ENCODE measurements at places on chromosomes 4 and X.
A peak's percentile ranks its signal among the peaks of the same experiment; 100 is the strongest.

DNA sequence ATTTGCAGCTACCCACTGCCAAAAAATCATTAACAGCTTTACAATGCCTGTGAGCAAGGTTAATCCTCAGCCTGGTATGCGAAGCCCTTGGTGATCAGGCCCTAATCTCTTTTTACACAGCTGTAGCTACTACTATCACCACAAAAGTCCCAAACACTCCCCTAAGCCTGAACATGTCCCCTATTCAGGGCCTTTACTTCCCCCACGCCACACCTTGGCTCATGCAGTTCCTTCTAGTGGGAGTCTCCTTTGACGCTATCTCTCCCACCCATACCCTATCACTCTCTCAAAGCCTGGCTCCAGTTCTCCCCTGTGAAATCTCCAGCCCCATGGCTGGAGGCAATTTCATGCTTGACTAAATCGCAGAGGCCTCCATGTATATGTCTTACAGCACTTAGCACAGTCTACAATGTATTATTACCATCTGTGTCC lies 90.6 kb upstream of the CBR4 start:
- DNase-seq = no peak

DNA sequence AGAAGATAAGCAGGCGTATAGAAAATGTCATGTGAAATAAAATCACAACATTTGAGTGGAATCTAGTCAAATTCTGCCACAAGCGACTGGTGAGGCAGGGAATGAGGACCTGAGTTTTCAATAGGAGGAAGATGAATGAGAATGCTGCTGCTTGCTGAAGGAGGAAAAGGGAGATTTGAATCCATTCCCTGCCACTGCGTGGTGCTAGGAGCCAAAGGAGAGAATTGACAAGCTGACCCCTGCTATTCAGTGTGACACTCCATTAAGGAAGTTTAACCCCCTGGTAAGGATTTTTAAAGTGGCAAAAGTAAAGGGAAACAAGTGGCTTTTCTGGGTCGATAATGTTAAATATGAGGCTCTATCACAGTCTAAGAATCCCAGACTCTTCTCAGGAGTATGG lies 314.0 kb downstream of the NAF1 start:
- no peak for DNase-seq

DNA sequence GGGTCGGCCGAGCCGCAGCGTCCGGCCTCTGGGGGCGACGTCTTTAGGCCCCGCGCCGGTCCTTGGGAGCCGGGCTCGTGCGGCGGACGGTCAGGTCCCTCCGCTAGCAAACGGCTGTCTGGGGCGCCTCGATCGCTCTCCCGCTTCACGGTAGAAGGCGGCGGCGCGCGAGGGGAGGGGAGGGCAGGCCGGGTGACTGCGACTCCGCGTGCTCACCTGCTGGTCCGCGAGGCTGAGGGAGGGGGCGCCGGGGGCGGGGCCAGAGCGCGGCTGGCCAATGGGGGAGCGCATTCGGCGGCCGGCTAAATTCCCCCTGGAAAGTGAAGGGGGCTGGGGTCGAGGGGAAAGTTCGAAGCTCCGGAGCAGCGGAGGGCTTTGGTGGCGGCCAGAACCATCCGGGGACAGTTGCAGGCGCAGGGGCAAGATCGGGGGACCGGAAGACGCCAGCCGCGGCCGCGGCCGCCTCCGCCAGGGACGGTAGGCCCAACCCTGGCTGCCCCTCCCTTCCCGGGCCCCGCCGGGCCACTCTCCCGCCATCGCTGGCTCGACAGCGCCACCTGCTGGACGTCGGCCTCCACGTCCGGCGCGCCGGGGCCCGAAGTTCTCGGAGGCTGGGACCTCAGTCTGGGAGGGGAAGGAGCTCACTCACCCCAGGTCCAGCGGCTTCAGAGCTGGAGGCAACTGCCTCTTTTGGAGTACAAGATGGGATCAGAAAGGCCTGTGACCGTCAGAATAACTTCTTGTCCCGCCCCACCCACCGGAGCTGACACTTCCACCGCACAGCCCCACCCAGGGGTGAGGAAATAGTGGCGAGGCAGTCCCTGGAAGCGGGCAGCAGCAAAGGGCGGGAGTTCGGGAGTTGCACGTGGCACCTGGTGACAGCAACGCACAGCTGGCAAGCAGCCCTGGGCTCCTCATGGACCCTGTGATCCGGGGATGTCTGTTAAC lies 49.9 kb downstream of the ELF4 start:
- no peak for DNase-seq

DNA sequence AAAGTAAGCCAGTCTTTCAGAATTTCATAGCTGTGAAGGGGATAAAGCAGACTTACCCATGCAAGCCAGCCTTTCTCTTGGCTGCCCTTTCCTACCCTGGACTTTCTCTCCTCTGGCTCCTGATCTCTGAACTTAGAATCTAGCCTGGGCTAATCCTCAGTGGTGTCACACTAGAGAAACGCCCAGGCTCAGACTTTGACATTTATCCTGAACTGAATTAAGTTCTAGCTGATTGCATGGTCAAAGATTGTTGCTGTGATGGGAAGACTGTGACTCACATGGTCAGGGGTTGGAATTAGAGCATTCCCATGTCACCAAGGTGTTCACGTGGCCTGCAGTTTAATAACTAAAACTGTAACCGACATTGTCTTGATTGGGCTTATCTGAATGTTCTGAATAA lies 469.5 kb upstream of the FAT1 start:
- no peak for DNase-seq

DNA sequence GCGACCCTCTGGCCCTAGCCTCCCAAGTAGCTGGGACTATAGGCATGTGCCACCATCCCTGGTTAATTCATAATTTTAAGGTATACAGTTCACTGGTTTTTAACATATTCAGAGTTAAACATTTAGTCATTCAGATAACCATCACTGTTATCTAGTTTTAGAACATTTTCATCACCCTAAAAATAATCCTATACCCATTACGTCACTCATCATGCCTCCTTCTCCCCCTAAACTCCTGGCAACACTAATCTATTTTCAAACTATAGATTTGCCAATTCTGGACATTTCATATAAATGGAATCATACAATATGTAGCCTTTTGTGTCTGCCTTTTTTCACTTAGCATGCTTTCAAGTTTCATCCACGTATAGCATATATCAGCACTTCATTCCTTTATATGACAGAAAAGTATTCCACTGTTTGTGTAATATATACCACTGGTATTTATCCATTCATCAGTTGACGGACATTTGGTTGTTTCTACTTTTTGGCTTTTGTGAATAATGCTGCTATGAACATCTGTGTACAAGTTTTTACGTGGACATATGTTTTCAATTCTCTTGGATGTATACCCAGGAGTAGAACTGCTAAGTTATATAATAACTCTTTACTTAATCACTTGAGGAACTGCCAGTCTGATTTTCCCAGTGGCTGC lies 32.0 kb upstream of the RPS3A start:
- no peak for DNase-seq

- no peak for DNase-seq
These were observed 331.1 kb downstream of the GPAT3 start for GRCh38 chr4:83866834-83867621.

GRCh38 chrX:47502316-47503125 lies 19.5 kb upstream of the ZNF41 start:
- DNase-seq = no peak

- peak; percentile 84 for DNase-seq
These were observed 22.8 kb downstream of the NELFA start for GRCh38 chr4:1985780-1986577.

DNA sequence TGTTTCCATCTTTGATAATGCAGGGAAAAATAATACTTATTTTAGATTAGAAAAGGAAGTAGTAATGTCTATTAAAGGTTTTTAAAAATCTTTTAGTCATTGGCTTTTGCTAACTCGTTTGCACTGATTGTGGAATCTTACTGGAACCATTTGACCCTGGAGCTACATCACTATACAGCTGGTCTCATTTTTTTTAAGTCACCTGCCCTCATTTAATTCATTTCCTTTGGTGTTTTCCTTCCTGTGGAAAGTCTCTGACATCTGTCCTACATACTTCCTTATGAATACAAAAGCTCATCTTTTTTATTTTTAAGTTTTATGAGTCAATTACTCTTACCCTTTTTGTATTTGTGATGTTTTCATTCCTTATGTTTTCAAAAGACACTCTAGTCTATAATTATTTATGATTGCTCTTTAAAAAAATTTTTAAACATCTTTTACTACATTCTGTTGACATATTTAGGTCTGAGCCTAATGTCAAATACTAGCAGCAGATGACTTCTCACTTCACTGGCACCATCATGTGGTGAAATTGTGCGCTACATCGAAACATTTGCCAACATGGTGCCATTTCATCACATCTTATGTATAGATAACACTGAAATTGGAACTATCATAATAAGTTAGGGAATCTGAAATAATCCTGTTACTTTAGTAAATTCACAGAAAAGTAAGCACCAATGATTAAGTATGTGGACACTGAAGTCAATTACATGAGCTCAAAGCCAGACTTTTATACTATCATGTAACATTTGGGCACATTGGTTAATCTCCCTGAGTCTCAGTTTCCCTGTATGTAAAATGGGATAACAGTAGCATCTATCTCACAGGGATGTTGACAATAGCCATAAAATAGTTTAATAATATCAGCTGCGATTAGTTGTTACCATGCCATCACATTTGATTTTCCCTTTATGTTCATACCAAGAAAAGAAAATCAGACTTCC lies 9.4 kb upstream of the MMAA start:
- DNase-seq = no peak

DNA sequence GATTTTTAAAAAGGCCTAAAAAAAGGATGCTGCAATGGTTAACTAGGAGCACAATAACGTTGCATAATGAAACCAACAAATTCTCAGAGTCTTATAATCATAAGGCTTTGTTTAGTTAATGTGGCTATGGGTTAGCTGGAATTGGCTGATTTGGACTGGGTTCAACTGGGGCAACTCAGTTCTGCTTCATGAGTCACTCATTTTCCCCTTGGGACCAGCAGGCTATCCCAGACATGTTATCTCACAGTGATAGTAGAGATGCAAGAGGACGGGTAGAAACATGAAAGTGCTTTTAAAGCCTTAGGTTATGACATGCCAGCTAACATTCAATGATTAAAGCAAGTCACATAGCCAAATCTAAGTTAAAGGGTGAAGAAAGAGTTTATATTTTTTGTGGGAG lies 189.2 kb upstream of the GK2 start:
- DNase-seq = no peak

DNA sequence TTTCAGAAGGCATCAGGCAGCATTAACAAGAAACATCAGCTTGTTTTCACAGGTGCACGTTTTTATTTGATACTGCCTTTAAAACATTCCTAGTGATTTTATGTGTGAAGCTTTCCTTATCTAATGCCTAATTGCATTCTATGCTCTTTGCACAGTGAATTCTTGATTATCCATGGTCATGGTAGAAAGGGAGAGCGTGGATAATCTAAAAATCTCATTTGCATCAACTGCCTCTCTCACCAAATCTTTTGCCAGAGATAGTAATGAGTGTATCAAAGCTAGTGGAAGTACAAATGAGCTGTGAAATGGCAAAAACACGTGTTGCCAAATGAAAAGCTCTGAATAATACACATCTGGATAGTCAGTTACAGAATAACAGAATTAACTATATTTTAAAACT lies 170.5 kb downstream of the NAA11 start:
- no peak for DNase-seq

- DNase-seq = no peak
These were observed 45.3 kb downstream of the EVC start for GRCh38 chr4:5756271-5756670.

- DNase-seq = no peak
These were observed 191.9 kb upstream of the MAB21L2 start for GRCh38 chr4:150389896-150390530.

- DNase-seq = no peak
These were observed 127.2 kb upstream of the GPC4 start for GRCh38 chrX:133542476-133542875.

GRCh38 chr4:15488658-15489470 lies 19.2 kb downstream of the CC2D2A start:
- no peak for DNase-seq

DNA sequence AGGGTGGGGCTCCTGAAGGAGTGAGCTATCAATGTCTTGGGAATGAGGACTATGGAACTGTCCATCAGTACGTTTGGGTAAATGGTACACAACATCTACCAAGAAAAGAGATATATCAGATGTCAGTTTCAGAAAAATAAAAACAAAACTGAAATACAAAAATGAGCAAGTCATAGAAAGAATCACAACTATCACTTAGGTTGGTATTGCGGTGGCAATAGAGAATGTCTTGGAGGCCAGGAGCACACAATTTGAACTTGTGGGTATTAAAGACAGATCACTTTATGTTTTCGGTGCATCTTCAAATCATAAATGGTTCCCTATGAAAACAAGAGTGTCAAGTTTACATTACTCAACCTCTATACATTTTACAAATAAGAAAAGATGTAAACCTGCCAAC lies 176.8 kb downstream of the CHM start:
- DNase-seq = no peak

DNA sequence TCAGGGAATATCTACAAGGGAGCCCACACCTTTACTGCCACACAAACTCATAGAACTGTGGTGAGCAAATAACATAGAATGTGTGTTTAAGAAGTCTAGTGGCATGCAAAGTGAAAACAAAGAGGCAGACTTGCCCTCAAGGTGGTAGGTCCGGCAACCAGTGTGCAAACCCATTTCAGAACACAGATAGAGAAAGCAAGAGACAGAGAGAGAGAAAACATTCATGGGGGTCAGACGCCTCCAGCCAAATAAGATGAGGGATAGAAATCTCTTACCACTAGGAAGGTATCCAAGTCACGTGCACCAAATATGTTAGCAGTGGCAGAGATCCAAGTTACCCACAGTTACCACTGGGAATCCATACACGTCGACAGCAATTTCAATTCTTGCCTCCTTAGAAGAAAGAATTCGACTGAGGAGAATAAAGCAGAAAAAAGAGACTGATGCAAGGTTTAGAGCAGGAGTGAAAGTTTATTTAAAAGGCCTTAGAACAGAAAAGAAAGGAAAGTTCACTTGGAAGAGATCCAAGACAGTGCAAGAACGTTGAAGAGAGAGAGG lies 252.8 kb downstream of the NAP1L3 start:
- DNase-seq = no peak

- no peak for DNase-seq
These were observed 85.3 kb downstream of the DCAF8L2 start for GRCh38 chrX:27675493-27675892.

- no peak for DNase-seq
These were observed 104.7 kb upstream of the SORBS2 start for GRCh38 chr4:185916683-185917082.

DNA sequence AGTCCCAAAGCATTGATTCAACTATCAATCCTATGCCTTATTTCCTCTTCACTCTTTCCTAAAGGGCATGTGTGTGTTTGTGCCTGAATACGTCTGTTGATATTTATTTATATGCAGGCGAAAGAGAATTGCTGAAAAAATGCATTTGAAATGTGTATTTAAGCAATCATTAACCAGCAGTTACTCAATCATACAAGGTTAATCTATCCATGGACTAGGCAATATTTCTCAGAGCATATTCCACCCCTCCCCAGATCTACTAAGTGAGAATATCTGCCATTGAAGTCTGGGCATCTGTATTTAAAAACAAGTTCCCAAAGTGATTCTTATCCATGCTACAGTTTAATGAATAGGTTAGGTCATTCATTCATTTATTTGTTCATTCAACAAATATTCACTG lies 113.6 kb downstream of the RASGEF1B start:
- no peak for DNase-seq
